ENCODE measurements at places on chromosomes 16 and 17.

DNA sequence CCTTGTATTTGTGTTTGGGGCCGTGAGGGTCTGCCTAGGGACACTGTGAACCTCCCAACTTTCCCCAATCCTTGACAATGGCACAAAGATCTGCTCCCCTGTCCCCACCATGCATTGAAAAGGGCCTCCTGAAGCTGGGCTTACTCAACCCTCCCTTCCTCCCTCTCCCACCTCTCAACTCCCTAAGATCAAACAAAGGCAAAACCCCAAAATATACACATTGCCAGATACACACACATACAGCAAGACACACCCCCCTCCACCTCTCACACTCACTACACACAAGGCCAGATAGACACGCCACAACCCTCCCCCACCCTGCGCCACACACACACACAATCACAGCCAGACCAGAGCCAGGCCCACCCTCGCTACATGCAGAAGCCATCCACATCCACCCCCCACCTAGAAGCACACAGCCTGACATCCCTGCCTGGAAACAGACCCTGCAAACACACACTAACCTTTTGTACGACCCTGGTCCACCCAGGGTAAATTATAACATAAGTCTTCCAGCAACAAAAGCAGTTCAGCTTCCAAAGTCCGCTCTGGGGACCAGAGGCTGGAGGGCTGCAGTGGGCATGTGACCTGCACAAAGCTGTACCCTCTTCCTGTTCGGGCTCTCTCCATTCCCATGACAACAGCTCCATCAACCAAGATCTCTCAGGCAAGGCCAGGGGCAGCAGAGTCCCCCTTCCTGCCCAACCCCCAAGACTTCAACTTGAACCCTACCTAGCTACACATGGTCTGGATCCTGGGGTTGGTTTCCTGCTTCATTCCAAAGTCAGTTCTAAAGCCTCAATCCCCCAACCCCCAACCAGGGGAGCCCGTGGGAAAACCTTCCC is 1.9 kb downstream of the PCGF2 start:
- DNase-seq: no peak

- no peak for DNase-seq
Measured at GRCh38 chr17:68302066-68302564, 10.8 kb downstream of the ARSG start.

DNA sequence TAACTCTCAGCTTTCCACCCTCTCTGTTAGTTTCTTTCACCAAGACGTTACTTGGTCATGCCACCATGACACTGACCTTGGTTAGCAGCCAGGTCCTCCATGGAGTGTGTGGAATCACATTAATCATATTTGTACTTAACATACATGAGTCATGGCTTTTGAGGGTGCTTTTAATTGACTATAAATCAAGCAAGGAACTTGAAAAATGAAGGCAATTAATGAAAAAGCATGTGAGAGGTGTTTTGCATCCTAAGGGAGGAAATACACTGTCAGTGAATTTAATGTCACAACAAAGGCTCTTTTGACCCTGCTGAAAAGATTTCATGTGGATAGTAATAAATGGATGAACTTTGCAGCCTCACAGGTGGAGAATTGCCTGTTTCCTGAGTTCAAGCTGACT is 240.7 kb downstream of the CDH13 start:
- DNase-seq: no peak

- no peak for DNase-seq
Measured at GRCh38 chr17:38729368-38729885, 714 bp upstream of the CISD3 start.

Measured in stimulated activated CD8-positive, alpha-beta memory T cell treated with anti-CD3 and anti-CD28 coated beads, Interleukin-4, amount 100 ng/mL, for 4 hours (primary cell).